ENCODE measurements at places on chromosomes 7 and 10.

- peak; percentile 18 for DNase-seq
These were observed 1.1 kb downstream of the GRID1 start for GRCh38 chr10:86365346-86366032.

DNA sequence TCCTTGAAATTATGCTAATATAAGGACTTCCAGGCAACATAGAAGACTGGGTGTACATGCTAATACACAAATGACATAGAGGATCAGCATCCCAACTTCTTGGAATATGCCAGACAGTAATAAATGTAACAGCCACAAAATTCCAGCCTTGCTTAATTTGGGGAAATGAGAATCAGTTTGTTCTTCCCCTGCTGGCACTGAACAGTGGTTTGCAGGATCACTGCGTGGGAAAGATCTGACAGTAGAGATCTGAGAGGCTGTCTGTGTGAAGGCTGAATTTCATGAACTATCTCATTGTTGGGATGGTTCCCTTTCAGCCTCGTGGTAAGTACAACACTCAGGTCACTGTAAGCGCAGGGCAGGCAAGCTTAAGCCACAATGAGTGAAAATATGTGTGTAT is 1078.0 kb downstream of the LRMDA start:
- no peak for DNase-seq

DNA sequence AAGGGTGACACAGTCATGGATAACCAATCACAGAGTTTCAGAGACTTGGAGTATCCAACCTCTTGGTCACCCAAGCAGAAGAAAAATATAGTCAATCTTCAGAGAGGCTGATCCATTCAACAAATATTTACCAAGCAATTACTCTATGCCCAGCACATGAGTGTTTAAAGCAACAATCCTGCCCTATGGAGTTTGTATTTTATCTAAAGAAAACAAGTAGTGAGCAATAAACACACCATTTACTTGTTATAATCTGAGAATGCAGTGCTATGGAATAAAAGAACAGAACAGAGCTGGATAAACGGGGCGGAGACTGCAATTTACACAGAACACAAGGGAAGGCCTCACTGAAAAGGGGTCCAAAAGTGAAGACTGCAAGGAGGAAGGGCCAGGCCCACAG is 63.8 kb downstream of the GRB10 start:
- DNase-seq, result no peak

DNA sequence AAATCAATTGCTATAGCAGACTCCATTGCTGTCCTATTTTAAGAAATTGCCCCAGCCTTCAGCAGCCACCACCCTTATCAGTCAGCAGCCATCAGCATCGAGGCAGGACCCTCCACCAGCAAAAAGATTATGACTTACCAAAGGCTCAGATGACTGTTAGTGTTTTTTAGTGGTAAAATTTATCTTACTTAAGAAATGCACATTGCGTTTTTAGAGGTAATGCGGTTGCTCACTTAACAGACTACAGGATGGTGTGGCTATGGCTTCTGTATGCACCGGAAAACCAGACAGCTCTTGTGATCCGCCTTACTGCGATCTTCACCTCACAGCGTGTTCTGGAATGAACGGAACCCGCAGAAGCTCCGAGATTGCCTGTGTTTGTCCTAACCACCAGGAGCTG is 58.1 kb downstream of the WDR37 start:
- DNase-seq, result no peak

DNA sequence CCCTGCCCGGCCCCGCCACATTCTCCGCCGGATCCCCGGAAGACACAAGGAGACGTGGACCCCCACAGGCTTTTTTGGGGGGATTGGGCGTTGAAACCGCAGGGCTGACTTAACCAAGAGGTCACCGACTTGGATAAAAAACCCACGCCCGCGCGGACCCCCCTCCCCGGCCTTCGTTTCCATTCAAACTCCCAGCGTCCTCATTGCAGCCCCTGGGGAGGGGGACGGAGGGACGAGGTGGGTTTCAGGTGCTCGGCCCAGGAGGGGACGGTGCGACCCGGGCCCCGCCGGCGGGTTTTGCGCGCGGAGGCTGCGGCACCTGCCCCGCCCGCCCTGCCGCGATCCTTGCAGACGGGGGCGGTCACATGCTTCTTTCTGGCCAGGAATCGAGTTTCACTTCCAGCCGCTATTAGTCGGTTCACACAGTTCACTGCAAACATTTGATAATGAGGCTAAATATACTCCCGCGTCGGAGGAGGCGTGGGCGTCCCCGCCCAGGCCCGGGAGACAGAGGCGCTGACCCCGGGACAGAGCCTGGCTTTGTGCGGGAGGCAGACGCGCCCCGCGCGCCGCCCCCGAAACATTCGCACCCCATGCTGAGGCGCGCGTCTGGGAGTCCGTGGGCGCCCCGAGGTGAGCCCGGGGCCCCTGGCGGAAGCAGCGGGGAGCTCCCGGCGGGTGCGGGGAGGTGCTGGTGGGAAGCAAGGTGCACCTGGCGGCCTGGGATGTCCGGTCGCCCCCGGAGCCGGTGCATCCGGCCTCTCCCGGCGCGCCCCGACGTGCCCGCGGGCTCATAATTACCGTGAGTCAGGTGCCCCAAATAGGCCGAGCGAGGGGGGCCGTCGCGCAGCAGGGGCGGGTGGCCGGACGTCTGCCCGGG is 2.7 kb upstream of the PDGFA start:
- peak; percentile 51 for DNase-seq

DNA sequence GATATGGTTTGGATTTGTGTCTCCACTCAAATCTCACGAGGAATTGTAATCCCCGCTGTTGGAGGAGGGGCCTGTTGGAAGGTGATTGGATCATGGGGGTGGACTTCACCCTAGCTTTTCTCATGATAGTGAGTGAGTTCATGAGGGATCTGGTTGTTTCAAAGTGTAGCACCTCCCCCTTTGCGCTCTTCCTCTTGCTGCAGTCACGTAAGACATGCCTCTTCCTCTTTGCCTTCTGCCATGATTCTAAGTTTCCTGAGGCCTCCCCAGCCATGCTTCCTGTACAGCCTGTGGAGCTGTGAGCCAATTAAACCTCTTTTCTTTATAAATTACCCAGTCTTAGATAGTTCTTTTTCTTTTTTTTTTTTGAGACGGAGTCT is 17.1 kb downstream of the CDNF start:
- DNase-seq, result no peak

- no peak for DNase-seq
These were observed 33.4 kb upstream of the PDGFA start for GRCh38 chr7:552868-553635.

DNA sequence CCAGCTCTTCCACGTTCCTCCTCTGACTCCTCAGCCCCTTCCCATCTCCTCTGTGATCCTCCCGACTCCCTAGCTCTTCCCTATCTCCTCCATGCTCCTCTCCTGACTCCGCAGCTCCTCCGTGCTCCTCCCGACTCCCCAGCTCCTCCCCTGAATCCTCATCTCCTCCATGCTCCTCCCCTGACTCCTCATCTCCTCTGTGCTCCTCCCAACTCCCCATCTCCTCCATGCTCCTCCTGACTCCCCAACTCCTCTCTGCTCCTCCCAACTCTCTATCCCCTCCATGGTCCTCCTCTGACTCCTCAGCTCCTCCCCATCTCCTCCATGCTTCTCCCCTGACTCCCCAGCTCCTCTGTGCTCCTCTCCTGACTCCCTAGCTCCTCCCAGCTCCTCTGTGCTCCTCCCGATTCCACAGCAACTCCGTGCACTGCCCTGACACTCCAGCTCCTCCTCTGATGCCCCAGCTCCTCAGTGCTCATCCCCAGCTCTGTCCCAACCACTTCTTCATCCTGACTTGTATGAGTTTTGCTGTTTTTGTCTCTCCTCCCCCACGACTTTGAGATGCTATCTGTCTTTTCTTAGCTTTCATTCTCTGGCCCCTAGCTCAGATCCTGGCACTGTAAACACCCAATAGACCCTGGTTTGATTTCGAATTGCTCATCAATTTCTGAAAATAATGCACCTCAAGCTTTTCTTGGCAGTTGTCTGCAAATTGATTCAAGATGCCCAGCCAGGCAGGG is 38.3 kb downstream of the OAT start:
- DNase-seq, result no peak

DNA sequence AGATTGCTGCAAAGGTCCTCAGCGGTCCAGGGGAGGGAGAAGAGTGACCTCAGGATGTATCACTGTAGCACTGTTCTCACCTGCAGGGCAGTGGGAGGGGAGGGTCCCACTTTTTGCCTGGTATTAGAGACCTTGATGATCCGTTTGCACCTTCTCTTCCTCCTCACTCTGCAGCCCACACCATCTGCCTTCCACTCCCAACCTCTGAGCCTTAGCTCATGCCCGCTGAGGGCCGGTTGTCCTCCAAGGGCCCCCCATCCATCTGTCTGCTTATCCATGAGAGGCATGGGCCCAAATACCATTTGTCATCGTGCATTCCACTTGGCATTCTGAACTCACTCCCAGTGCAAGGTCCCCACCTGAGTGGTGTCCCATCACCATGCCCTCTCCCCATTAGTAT is 64.6 kb upstream of the PCBD1 start:
- DNase-seq, result no peak

DNA sequence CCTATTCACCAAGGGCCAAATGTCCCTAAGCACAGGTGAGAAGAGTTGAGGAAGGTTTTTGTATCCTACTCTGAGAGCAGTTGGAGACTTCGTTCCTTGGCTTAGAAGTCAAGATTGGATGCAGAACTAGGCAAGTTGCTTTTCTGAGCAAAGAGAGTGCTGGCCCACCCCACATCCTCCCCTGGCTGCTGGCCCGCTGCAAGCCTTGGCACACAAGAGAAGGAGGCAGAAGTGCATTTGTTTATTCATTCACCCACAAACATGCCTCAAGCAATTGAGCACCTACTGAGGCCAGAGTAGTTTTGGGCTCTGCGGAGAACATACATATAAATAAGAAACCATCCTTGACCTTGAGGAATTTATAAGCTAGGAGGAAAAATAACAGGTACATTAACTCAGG is 318.9 kb downstream of the KCNMA1 start:
- no peak for DNase-seq

DNA sequence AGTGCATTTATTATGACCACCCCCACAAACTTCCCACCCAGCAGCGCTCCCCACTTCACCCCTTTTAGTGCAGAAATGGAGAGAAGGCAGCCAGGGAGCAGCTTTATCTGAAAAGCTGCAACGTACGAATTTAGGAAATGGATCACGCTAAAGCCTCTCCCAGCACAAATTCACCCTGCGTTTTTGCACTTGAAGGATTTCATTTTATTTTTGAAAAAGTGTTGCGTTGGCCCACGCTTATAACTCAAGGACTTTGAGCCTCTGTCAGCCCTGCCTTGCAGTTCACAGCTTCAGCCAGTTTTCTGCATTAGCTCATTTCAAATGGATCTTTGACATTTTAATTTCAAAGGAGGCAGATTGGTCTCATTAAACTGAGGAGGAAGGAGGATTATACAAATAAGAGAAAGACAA is 556.1 kb downstream of the KCNMA1 start:
- no peak for DNase-seq

- DNase-seq, result no peak
These were observed 182.3 kb downstream of the NPSR1 start for GRCh38 chr7:34840176-34840785.

DNA sequence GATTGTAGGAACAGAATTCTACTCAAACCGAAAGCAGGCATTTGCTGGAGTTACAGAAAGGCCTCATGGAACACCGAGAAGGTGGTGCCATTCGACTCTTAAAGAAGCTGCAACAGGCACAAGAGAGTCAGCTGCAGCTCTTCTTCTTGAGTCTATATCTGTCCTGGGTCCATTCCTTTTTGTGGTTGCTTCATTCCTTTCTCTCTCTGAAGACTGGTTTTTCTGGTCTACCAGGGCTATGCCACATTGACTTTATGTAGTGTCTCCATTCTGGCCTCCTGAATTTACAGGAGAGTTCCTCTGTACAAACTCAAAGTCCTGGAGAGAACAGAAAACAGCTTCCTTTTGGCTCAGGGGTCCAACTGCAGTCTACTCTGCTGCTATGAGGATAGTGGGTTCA is 132.8 kb downstream of the CFTR start:
- no peak for DNase-seq

GRCh38 chr7:87234949-87235348 is 15.4 kb upstream of the TMEM243 start:
- DNase-seq, result no peak

DNA sequence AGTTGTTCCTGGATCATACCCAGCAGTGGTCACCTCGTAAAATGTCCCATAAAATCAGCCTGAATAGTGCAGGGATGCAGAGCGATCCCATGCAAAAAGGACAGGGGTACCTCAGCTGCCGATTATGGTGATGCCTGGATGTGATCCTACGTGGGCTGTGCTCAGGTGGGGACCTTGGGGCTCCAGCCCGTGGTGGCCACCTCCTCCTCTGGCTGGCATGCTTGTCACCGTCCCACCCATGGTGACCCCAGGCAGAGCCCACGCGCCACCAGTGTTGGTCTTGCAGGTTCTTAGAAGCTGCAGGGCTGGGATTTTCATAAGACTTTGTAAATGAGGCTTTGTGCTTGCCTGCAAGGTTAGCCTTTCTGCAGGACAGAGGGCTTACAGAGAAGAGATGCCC is 97.2 kb downstream of the GLRX3 start:
- DNase-seq, result no peak

GRCh38 chr7:17071866-17072265 is 190.1 kb upstream of the AGR3 start:
- no peak for DNase-seq

DNA sequence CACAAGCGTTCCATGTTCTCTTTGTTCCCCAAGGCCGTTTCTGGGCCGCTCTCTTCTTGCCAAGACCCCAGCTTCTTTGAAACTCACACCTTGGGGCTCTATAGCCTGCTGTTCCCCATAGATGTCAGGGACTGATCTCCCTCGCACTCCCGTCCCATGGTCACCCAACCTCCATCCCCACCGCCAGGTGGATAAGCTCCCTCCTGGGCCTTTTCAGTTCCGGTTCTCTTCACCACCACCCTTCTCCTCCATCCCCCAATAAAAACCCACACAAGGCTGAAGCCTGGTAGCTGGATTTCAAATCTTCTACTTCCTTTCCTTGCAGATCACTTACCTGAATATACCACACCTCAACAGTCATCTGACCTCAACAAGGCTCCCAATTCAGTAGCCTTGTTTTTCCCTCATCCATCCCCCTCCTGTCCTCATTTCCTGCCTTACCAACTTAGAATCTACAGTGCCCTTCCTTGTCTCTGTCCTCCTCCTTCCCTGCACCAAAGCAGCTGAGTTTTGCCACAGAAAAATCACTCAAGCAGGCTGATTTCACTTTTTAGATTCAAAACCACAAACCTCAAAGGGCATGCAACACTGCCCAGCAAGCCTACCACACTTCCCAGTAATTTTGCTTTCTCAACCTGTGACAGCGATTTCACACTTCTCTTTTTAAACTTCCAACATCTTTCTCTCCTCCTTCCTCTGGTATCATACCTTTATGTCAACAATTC is 7.7 kb downstream of the SLC37A3 start:
- DNase-seq, result peak; percentile 55

- DNase-seq, result no peak
These were observed 36.1 kb downstream of the XPNPEP1 start for GRCh38 chr10:109887243-109887642.

Data from activated CD4-positive, alpha-beta T cell treated with anti-CD3 and anti-CD28 coated beads for 36 hours (primary cell).